CMK (cell line): ENCODE measurements at places on chromosomes 5 and 9.
A peak's percentile ranks its signal among the peaks of the same experiment; 100 is the strongest.

GRCh38 chr9:132175431-132175830, 13.6 kb downstream of the NTNG2 start:
- DNase-seq: no peak

GRCh38 chr5:172895549-172895948, 61.5 kb downstream of the ERGIC1 start:
- DNase-seq: no peak

GRCh38 chr9:38720083-38720745, at the start of gene FAM240B:
FAM240B (minus strand) TSS chr9:38720133; CDS start chr9:38703999, 16,134 bp downstream.
- DNase-seq: no peak

DNA sequence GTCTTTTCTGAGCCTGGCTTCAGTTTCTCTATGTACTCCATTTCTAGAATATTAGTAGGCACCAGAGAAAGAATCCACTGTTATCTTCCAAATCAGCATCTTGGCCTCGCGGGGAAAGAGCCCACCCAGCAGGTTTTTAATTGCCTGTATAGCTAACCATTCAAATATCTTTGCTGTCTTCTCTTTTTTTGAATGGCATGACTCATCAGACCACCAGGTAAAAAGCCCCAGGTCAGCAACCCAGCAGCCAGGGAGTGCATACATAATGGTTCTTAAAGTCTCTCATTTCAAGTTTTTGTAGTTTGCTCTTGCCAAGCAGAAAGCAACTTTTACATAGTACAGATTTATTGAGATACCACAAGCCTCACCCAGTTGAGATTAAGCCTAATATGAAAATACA, 50.7 kb downstream of the TMEM167A start:
- no peak for DNase-seq

DNA sequence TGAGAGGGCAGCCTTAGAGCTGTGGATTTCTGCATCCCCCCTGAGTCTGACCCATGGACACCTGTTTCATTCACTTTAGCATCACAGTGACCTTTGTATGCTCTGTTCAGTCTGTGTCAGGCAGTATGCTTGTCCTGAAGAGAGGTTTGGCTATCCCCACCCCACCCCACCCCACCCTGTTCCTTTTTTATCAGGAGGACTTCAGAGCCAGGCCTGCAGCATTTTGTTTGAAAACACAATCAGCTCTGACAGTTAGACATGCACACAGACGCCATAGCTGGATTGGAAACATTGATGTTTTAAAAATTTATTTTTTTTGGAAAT, 142.2 kb downstream of the NTRK2 start:
- DNase-seq: no peak

DNA sequence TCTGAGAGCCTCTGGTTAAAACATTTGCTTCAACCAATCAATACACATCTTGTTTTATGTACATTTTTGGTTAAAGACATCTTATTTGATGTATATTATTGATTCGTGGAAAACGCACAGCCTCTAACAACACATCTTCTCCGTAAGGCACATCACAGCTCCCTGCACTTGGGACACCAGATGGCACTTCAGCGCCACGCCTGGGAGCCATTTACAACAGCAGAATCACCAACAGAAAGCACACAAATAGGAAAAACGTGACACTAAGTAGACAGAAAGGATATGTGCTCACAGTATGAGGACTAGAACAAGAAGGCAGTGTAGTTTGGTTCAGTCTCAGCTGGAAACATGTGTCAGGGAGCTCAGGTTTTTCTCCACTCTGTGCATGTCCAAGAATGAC, 199.7 kb downstream of the ROR2 start:
- no peak for DNase-seq

- DNase-seq: no peak
Observed at GRCh38 chr5:6861036-6861435, 147.8 kb downstream of the TENT4A start.

- no peak for DNase-seq
Observed at GRCh38 chr9:132602207-132602606, 19.8 kb downstream of the BARHL1 start.

DNA sequence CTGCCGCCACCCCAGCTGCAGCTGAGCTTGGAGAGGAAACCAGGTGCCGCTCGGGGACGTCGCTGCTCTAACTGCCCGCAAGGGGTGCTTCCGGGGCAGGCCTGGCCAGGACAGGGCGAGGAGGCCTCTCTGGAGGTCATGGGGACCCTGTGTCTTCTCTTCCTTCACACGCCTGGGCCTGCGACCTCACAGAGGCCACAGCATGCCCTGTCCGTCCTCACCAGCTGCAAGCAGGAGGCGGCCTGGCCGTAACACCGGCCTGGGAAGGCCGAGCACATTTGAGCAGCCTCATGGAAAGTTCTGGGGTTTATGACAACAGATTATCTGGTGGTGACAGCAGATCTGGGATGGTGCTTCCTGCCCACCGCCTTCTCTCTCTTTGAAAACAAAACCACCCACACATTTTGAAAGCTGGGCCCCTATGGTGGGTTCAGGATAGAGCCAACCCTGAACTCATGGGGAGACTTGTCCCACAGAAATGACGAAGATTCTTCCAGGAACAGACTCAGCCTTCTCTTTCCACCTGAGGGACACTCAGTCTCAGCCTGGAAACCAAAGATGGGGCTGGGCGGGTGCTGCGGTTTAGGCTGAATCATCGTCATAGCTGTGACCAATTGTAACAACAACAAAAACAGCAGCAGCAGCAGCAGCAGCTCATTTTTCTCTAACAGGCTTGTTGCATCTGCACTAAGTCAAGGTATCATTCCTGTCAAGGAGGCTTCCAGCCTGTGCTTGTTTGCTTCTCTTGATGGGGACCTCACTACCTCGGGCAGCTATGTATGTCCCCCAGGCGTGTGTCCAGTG, 99.6 kb upstream of the RAPGEF1 start:
- DNase-seq: peak; percentile 22

DNA sequence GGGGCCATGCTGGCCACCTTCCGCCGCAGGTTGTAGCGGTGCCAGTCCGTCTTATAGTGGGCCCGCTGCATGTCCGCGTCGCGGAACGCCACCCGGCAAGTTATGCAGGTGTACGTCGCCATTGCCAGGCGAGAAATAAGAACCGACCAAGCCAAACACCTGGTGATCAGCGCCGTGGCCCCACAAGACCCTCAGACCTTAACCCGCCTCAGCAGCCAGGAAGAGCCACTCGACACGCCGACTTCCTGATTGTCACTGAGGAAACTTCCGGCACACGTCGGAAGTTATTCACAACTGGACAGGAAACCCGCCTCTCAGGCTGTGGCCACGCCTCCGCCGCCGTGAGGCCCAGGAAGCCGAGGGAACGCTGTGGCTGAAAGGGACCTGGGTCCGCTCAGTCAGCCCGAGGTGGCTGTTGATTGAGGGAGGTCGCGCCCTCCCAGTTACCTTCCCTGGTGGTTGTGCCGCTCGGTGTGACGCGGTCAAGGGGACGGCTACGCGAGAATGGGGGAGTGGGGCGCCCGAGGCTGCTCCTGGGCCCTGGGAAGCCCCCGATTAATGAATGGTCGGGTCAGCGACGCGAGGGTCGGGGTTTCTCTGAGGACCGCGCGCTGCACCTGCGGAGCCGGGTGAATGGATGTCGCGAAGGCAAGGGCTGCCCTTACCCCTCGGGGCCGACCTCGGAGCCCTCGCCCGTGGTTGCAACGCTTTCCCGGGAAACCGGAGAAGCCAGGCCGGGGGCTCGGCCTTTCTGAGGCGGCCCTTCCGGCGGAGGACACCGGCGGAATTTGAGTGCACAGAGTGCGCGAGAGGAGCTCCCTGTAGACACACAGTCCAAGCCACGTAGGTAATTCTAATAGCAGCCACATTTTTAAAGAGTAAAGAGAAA, at the start of gene ZNF622:
TSS of gene ZNF622 (minus strand) at position 257 of the 889 bp plus-strand sequence. CDS start at position 122, 135 bp downstream.
- peak; percentile 88 for DNase-seq

DNA sequence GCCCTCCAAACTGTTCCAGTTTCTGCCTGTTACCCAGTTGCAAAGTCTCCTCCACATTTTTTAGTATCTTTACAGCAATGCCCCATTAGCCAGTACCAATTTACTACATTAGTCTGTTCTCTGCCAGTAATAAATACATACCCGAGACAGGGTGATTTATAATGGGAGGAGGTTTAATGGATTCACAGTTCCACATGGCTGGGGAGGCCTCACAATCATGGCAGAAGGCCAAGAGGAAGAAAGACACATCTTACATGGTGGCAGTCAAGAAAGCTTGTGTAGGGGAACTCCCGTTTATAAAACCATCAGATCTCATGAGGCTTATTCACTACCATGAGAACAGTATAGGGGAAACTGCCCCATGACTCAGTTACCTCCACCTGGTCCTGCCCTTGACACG, 600.7 kb upstream of the CDH6 start:
- no peak for DNase-seq

DNA sequence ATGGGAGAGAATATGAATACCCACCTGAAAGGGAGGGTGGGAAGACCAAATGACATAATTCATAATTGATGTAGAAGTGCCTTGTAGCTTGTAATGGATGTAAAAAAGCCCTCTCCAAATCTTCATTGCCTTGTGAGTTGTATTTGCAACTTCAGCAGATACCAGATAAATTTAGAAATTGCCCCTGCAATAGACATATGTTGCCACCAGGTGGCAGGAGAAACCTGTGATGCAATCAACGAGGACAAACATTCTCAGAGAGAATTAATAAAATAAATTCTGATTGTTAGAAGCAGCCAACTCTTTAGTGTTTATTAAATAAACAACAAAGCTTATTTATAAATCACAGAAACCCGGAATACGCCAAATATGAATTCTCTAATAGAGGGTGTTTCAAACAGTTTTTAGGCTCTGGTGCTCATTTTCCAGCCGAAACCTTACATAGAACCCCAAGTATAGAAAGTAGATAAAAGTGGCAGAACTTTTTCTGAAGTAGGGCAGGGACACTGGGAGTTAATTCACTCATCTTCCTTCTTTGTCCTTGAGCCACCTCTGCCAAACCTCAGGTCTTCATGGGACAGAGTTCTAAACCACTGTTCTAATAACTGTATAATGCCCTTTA, 147.8 kb downstream of the TMEM38B start:
- peak; percentile 9 for DNase-seq

GRCh38 chr9:126162611-126163381, 163.8 kb upstream of the MVB12B start:
- no peak for DNase-seq

DNA sequence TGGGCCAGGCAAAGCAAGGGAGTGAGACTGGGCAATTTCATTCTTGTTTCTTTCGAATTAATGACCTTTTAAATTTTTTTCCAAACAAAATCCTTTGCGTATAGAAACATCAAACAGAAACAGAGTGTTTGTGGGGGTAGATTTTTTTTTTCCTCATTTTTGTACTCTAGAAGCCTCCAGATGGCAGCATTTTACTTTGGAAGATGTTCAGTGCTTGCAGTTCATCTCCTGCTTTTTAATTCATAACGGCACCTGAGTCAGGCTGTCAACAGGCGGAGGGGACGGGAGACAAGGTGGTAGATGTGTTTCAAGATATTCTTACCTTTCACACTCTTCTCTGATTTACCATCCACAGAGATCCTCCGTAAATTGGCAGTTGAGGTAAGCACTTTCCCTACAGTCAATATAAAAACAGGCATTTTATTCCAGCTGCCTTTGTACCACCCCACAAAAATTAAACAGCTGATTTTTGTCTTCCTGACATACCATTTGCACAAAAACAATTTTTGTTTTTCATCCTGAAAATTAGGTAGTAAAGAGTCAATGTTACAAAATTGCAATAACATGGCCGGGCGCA, 99.5 kb upstream of the FBXL17 start:
- peak; percentile 14 for DNase-seq

- DNase-seq: no peak
Observed at GRCh38 chr5:122458278-122458872, 146.3 kb downstream of the SNCAIP start.

DNA sequence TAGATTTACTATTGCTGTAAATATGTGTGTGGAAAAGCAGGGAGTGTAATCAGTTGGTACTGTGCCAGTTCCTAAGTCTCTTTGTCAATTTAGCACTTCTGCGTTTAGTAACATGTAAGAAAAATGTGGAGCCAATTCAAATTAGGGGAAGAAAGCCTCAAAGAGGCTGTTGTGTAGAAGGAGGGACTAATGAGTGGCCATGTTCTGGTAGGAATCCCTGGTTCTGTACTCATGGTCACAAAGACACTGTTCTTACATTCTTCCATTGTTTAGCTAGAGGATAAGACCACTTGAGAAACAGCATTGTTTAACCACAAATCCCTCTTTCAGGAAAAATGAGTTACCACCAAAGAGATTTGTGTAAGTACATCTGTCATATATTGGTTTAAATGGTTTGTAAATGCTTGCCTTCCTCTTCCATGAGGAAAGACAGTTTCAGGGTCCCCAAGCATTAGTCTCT, 14.9 kb downstream of the ARHGEF28 start:
- no peak for DNase-seq

DNA sequence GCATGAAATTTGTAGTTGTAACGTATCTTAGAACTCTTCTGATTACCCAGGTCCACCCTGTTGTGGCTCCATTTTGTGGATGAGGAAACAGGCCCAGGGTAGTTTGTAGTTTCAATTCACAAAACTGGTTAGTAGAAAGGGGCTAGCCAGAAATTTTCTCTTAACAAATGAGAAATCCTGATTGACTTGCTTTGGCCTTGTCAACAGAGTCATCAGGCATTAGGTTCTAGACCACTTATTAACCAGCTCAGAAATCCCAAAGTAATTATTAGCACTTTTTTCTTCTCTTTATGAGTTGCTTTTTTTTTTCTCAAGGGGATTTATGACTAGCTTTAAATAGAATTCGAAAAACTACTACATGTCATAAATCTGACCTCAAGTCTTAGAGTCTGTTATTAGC, 160.2 kb downstream of the SH3GL2 start:
- no peak for DNase-seq
